Sigmoid colon (tissue), 7 donors: ENCODE measurements at places on chromosomes 5 and 9. TPM values are rescaled to one million over a fixed set of nuclear protein-coding genes. Genes with fewer than 3 reads are reported as not detected.

PTAR1 gene
- total RNA-seq = 79.6 TPM

DNA sequence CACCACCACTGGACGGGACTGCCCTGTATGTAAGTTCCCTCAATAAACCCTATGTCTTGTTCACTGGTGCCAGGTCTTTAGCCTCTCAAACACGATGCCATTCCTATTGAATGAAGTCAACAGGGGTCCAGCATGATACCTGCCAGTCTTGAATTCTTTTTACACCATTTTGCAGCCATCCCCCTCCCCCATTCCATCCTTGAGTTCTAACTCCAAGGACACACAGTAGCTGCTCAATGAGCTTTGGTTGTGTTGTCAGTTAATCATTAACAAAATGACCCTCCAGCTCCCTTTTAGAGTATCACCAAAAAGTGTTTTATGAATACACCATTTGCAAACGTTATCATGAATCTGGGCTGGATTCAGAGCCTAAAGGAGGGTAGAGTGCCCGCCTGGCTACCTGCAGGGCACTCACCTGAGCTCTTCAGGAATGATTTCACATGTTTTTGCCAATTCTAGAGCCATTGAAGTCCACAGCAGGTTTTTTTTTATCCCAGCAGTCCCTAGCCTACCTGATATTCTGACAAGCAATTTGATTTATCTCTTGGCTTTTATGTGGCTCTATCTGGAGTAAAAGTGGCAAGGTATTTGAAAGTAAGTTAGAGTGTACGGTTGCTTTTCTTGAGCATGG lies 271.8 kb downstream of the SMARCA2 start:
- no peak for DNase-seq

GRCh38 chr9:137462396-137462985 lies 3.4 kb upstream of the NSMF start:
- DNase-seq = peak; percentile 67

DNA sequence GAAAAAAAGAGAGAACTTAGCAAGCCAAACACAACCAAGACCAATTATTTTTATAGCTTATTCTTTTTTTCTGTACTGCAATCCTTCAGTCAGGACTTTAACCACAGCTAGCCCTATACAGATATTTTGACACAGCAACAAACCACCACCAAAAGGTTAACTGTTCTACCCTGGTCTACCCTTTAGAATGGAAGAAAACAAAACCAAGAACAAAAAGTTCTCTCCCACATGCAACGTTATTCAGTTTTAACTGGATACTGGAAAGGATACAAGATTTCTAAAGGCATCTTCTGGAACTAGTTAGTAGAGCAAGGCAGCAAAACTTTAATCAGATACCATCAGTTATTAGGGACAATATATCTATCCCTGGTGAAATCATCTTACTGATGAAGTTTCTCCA lies 32.6 kb downstream of the ECPAS start:
- no peak for DNase-seq

DNA sequence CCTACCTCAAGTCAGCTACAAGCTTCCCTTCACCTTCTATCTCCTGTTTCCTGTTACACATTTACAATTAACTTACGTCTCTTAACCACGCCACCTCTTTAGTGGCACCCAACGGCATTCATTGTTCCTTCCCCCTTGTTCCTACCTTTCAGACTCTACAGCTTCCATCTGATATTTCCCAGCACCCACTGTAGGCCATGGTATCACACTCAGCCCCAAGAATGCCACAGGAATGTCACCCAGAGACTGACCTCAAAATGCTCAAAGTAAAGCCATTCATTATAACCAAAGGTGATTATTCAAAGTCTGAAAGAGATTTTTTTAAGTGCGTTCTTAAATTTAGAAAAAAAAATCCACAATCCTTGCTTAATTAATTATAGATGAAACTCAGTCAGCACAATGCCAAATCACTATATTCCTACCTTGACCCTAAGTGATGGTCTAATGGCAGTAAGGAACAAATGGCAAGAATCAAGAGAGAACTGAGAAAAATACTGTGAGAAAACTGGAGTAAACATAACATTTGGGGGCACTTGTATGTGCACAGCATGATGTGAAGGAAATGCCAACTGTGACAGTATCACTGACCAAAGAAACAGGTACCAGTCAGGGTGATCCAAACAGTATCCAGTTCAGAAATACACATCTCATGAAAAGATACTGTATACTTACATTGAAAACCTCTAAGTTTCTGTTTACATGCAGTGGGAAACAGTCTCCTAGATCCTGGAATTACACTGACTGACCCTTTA lies 52.1 kb downstream of the CTNND2 start:
- no peak for DNase-seq
